Mesothelial cell of epicardium (in vitro differentiated cells): ENCODE measurements at places on chromosomes 2 and 18. TPM values are rescaled to one million over a fixed set of nuclear protein-coding genes. Genes with fewer than 3 reads are reported as not detected.

CYP1B1 gene
- 50.4 to 55.6 TPM (median 54.5 TPM) in 3 replicates for total RNA-seq

LYG2 gene
- total RNA-seq, result not detected in 3 replicates

DNA sequence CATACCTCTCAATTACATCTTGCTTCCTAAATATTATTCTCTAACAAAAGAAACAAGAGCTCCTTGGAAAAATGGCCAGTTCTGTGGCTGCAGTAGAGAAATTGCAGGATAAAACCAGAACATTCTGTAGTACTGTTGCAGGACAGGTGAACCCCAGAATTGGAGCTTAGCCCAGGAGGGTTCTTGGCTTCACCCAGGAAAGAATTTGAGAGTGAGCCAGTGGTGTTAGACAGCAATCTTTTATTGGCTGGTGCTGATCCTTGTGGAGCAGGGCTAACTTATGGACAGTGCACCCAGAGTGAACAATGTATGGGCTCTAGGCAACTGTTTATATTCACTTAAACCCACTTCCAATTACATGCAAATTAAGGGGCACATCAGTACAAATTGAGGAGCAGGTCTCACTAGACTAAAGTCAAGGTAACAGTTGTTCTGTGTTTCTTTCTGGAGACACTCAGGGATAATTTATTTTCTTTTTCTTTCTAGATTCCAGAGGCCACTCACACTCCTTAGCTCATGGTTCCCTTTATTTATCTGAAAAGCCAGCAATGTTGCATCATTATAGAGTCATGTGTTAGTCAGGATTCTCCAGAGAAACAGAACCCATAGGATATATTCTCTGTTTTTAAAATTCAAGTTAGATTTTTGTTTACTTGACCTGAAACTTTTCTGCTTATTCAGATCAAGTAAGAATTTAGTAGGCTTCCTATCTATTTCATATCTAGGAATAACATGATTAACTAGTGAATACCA is 348.1 kb downstream of the CCDC85A start:
- peaks cover 7% of the 10 kb centered on the region for H3K4me1 ChIP-seq
- no peak overlapping the region for H3K4me3 ChIP-seq
- H3K27me3 ChIP-seq, result peaks cover 5% of the 10 kb centered on the region
- H3K27ac ChIP-seq, result no peak overlapping the region
- no peaks in the 10 kb centered on the region for H3K36me3 ChIP-seq

GRCh38 chr18:13566941-13567746 is 159.2 kb downstream of the FAM210A start:
- no peaks in the 10 kb centered on the region for H3K36me3 ChIP-seq
- H3K27ac ChIP-seq, result peak overlapping the region; percentile 68

DNA sequence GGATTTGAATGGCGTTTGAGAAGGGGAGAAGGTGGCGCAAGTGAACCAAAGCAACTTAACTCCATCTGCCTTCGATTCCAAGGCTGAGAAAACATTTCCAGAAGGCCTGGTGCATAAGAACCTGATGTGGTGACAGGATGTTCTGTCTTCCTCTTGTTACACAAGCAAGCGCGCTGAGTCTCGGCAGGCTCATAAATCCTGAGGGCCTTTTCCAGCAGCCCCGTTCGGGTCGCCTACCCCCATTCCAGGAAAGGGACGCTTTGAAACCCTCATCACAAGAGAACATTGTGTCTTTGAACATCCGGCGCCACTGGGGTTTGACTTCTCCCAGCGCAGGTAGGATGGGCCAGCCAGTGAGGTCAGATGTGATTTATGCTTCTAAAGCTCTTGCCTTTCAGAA is 403.5 kb downstream of the SETBP1 start:
- H3K4me1 ChIP-seq, result no peaks in the 10 kb centered on the region
- no peak for DNase-seq
- no peak overlapping the region for H3K4me3 ChIP-seq
- peaks cover 3% of the 10 kb centered on the region for H3K36me3 ChIP-seq
- H3K27me3 ChIP-seq, result peaks cover 1% of the 10 kb centered on the region

GRCh38 chr2:216545359-216545758 is 46.7 kb downstream of the RPL37A start:
- no peaks in the 10 kb centered on the region for H3K36me3 ChIP-seq
- no peak for DNase-seq
- no peak overlapping the region for H3K27ac ChIP-seq
- H3K4me1 ChIP-seq, result peaks cover 41% of the 10 kb centered on the region

GRCh38 chr18:69935319-69936190 is 12.1 kb downstream of the CD226 start:
- no peaks in the 10 kb centered on the region for H3K27me3 ChIP-seq
- no peak overlapping the region for H3K4me3 ChIP-seq
- no peaks in the 10 kb centered on the region for H3K36me3 ChIP-seq

DNA sequence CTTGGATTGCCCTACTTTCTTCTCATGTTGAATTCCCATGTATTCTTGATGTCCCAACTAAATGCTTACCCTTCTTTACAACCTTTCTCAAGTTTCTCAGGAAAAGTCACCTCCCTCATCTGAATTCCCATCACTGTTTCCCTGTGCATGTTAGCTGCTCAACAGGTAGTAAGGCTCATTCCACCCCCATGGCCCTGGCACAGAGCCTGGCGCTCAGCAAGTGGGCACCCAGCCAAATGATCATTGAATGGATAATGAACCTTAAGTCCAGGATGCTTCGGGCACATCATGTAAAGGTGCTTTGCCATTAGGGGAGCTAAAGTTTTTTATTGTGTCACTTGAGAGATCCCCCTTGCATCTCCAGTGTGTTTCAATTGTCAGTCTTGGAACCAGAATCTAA is 124.0 kb downstream of the PKP4 start:
- H3K4me3 ChIP-seq, result no peak overlapping the region
- no peak for DNase-seq
- H3K27me3 ChIP-seq, result no peaks in the 10 kb centered on the region
